ENCODE measurements at places on chromosomes 5 and 9. TPM values are rescaled to one million over a fixed set of nuclear protein-coding genes. Genes with fewer than 3 reads are reported as not detected.

GRCh38 chr9:79812099-79812498, 240.3 kb downstream of the TLE4 start:
- no peaks in the 10 kb centered on the region for H3K36me3 ChIP-seq
- no peak overlapping the region for H3K27ac ChIP-seq
- no peaks in the 10 kb centered on the region for H3K27me3 ChIP-seq
- no peaks in the 10 kb centered on the region for H3K4me1 ChIP-seq

GRCh38 chr5:169626779-169627178, 10.3 kb upstream of the DOCK2 start:
- no peak for DNase-seq
- no peaks in the 10 kb centered on the region for H3K36me3 ChIP-seq
- no peak overlapping the region for H3K4me3 ChIP-seq
- H3K27ac ChIP-seq = no peak overlapping the region
- H3K27me3 ChIP-seq = no peaks in the 10 kb centered on the region

- H3K4me1 ChIP-seq = no peaks in the 10 kb centered on the region
- H3K36me3 ChIP-seq = no peaks in the 10 kb centered on the region
Measured at GRCh38 chr9:9061627-9062026, 1262.0 kb upstream of the DMAC1 start.

- H3K4me1 ChIP-seq = no peaks in the 10 kb centered on the region
- no peak overlapping the region for H3K4me3 ChIP-seq
- H3K27ac ChIP-seq = no peak overlapping the region
- peaks cover 92% of the 10 kb centered on the region for H3K36me3 ChIP-seq
Measured at GRCh38 chr5:146126068-146126467, 20.7 kb upstream of the PLAC8L1 start.

GRCh38 chr5:116084287-116084691, 536 bp upstream of the COMMD10 start:
- no peak for DNase-seq
- peak overlapping the region; percentile 92 for H3K27ac ChIP-seq
- H3K4me1 ChIP-seq = peaks cover 13% of the 10 kb centered on the region
- H3K36me3 ChIP-seq = peaks cover 11% of the 10 kb centered on the region

DNA sequence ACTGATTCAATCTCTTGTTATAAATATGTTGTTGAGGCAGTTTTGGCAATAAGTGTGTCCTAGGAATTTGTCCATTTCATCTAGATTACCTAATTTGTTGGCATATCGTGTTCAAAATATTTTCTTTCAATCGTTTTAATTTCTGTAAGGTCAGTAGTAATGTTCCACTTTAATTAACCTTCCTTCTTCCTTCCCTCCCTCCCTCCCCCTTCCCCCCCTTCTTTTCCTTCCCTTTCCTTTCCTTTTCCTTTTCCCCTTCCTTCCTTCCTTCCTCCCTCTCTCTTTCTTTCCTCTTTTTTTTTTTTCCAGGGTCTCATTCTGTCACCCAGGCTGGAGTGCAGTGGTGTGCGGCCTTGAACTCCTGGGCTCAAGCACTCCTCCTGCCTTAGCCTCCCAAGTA, 27.1 kb downstream of the CD14 start:
- no peak overlapping the region for H3K27ac ChIP-seq
- no peaks in the 10 kb centered on the region for H3K27me3 ChIP-seq
- no peak for DNase-seq
- no peaks in the 10 kb centered on the region for H3K36me3 ChIP-seq
- H3K4me1 ChIP-seq = peaks cover 9% of the 10 kb centered on the region
- no peak overlapping the region for H3K4me3 ChIP-seq

The ANKRD31 gene
- total RNA-seq = 0.14 TPM

The CRHBP gene
- total RNA-seq = 0.26 TPM

The PRSS3 gene
- total RNA-seq = not detected

The C9orf153 gene
- total RNA-seq = 0.23 TPM

The ZNF483 gene
- total RNA-seq = 8.7 TPM

All from upper lobe of right lung (tissue), 1 donor.